Right atrium auricular region (tissue), 2 donors: ENCODE measurements at places on chromosomes 5 and 9. TPM values are rescaled to one million over a fixed set of nuclear protein-coding genes. Genes with fewer than 3 reads are reported as not detected.

- no peak overlapping the region for H3K27ac ChIP-seq
- H3K4me3 ChIP-seq = no peak overlapping the region
- H3K36me3 ChIP-seq = no peaks in the 10 kb centered on the region
- peak; percentile 79 for DNase-seq
- H3K27me3 ChIP-seq = no peaks in the 10 kb centered on the region
These were observed 90.1 kb upstream of the LMX1B start for GRCh38 chr9:126523611-126524111.

- no peaks in the 10 kb centered on the region for H3K27me3 ChIP-seq
- peaks cover 4% of the 10 kb centered on the region for H3K4me1 ChIP-seq
- no peak for DNase-seq
- H3K36me3 ChIP-seq = no peaks in the 10 kb centered on the region
- no peak overlapping the region for H3K27ac ChIP-seq
These were observed 95.8 kb upstream of the RETREG1 start for GRCh38 chr5:16712620-16713019.

DNA sequence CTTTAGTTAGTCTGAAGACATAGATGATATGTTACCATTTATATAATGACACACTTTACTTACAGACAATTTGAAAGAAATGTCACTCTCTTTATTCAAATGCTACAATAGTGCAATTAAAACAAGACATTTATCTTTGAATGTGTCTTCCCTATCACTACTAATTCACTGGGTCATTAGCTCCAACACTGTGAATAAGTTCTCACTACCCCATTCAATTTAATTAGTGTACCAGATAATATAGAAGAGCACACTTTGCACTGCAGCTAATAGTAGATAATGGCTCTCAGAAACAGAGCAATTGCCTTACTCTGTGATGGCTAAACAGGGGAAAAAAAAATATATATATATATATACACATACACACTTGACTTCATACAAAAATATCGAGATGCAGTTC is 497.0 kb downstream of the DTWD2 start:
- H3K4me3 ChIP-seq = no peak overlapping the region
- H3K27me3 ChIP-seq = no peaks in the 10 kb centered on the region
- no peak for DNase-seq

GRCh38 chr5:153485641-153486040 is 4.8 kb upstream of the GRIA1 start:
- H3K4me3 ChIP-seq = no peak overlapping the region
- H3K36me3 ChIP-seq = no peaks in the 10 kb centered on the region
- peaks cover under 1% of the 10 kb centered on the region for H3K27me3 ChIP-seq
- no peak for DNase-seq
- H3K4me1 ChIP-seq = no peaks in the 10 kb centered on the region

DNA sequence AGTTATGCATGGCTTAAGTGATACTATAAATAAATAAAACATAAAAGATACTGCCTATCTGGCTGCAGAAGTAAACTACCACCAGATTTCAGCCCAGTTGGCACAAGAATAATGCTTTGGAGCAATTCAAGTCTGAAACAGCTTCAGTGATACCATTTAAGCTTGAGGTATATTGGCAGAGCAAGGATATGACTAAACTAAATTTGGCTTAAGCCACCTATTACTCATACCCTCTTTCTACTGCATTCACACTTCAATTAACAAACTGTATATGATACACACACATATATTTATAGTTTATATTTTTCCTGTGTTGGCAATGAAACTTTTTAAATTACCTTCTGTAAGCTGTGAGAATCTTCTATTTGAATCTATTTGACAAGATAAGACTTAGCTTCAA is 431.9 kb downstream of the ANXA1 start:
- DNase-seq = no peak
- H3K4me3 ChIP-seq = no peak overlapping the region
- no peaks in the 10 kb centered on the region for H3K36me3 ChIP-seq

Gene C5orf58
- not detected for total RNA-seq

Gene SHISAL2B
- not detected for total RNA-seq

Gene LCN1
- total RNA-seq = not detected

Gene SYK
- total RNA-seq = 3.4 TPM
